ENCODE measurements at places on chromosomes 2 and 18.

DNA sequence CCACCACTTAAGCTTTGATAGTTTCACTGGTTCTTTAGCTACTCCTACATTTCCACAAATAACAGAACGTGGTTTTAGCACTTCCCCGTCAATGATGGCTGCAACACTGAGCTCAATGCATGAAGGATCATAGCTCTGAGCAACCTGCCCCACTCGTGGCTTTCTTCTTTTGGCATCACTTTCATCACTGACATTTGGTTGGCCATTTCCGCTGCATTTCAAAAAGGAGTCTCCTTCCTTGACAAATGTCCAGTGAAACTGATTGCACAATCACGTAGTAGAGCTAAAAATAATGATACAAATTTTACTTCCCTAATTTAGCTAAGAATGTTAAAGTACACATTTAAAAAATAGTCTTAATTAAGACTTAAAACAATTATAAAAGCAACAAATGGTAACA, 205.2 kb upstream of the HDAC4 start:
- DNase-seq: no peak

DNA sequence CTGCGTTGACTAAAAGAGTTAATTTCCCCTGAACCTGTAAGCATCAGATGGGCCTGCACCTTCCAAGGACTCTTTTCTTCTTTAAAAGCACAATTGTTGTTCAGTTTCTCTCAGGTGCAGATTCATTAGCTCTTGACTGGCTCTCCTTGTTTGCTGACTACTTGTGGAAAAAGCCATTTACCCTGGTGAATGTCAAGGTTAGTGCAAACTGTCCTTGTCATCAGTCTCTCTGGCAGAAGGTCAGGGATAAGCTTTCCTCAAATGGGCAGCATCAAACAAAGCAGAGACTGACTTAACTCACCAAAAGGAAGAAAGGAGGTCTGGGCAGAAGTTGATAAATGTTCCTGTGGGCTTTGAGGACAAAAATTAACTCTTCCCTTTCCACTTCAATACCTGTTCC, 922.7 kb downstream of the BCL11A start:
- no peak for DNase-seq

- no peak for DNase-seq
Observed at GRCh38 chr2:19351499-19351898, 6.9 kb downstream of the OSR1 start.

- no peak for DNase-seq
Observed at GRCh38 chr2:181574321-181574720, 82.6 kb downstream of the CERKL start.

DNA sequence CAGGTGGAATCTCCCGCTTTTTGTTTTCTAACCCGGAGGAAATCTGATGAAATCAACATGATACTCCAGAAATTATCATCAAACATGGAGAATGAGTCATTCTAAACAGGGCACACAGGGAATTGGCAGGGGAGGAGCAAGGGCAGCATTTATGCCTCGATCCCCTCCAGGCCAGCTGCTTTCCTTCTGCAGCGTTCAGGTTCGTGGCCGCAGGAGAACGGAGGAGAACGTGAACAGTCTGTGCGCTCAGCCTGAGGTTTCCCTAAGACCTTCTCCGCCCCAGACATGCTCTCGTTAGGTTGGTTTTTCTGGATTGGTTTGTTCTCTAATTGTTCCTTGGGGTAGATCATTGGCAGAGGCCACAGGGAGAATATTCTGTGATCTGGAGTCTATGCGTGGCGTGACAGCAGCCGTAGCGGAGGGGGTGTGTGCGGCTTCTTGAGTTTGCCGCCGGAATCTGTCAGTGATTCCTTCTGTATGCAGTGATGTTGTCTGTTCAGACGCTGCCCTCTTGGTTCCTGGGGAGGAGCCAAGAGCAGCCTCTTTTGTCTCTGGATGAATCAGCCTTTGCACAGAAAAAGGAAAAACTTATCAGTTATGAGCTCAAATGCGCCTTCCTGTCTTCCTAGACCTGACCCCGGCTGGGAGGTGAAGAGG, 75.9 kb downstream of the SH3BP4 start:
- DNase-seq: no peak

GRCh38 chr2:86518481-86518880, 44.8 kb downstream of the CHMP3 start:
- no peak for DNase-seq

DNA sequence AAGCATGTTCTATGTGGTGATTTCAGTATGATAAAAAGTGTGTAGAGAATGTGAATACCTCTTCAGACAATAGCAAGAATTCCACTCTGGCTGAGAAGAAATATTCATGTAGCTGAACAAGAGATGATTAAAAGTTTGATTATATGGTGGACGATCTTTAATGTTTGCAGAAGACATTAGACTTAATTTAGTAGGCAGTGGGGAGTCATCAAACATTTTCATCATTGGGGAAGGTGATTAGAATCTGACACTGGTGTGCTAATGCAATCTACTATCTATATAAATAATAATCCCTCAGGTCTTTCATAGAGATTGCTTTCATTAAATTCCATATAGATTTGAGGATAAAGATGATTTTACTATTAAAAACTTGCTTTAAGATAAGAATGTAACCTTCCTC, 761.0 kb downstream of the SOCS6 start:
- DNase-seq: no peak

DNA sequence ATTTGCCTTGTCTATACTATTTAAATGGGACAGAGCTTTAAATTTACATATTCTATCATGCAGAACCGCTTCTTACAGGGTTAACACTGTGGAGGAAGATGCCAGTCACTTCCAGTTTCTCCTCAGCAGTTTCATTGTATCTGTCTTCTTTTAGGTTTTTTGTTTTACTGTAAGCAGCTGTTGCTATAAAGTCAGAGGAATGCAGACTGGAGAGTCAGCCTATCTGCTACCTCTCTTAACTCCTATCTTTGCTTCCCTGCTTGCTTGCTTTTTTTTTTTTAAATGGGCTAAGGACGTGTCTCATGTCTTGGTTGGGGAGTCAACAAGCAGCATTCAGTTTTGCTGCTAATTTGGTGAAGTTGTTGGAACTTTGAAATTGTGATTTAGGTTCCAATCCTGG, 8.9 kb downstream of the EPC2 start:
- no peak for DNase-seq

- no peak for DNase-seq
Observed at GRCh38 chr18:650428-650858, 7.0 kb upstream of the TYMS start.

GRCh38 chr2:69735686-69736085, 6.2 kb upstream of the ANXA4 start:
- no peak for DNase-seq

GRCh38 chr2:178449700-178450523, 1.1 kb downstream of the PRKRA start:
- DNase-seq: no peak

GRCh38 chr18:49861659-49862058, 48.3 kb upstream of the ACAA2 start:
- DNase-seq: no peak

DNA sequence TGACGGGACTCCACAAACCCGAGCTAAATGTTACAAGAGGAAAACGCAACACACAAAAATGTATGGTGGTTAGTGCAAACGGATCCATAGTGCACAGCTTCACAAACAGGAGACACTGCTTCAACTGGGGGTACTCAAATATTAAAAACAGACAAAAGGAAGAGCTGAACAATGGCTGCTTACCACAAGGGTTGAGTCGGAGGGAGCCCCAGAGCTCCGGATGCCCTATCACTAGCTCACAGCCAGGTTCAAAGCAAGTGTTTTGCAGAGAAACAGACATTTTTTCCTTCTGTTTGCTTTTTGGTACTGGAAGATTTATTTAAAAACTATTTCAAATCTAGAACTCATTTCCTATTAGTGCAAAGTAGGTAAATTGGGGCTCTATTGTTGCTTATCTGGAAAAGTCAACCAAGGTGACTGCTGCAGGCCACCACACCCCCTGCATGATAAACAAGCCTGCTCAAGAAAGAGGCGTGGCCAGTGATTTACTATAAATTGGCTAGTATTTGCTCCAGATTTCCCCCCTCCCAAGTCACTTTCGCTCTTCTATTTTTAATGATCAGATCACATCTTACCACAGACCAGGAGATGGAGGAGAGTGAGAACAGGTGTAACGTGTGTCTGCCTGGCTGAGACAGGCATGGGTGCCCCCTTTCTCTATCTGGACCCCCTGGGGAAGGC, 46.5 kb downstream of the ZAP70 start:
- DNase-seq: no peak

- no peak for DNase-seq
Observed at GRCh38 chr2:124586835-124587234, 561.7 kb downstream of the CNTNAP5 start.

GRCh38 chr2:28487258-28487657, 8.6 kb upstream of the PLB1 start:
- DNase-seq: no peak

DNA sequence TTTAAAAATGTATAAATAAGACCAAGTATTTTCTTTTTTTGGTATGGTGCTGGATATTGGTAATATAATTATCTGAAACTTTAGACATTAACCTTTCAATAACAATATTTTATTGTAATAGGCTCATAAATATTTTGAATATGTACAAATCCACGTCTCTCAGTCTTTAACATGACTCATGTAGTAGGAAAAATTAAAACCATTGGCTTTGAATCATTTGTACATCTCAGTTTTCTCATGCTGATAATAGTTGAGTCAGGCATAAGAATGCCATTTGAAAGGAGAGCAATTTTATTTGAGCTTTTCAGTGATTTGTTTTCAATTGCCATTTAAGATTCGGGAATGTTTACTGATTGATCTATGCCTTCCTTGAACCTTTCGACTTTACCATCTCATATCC, 364.8 kb downstream of the TGIF1 start:
- DNase-seq: no peak

DNA sequence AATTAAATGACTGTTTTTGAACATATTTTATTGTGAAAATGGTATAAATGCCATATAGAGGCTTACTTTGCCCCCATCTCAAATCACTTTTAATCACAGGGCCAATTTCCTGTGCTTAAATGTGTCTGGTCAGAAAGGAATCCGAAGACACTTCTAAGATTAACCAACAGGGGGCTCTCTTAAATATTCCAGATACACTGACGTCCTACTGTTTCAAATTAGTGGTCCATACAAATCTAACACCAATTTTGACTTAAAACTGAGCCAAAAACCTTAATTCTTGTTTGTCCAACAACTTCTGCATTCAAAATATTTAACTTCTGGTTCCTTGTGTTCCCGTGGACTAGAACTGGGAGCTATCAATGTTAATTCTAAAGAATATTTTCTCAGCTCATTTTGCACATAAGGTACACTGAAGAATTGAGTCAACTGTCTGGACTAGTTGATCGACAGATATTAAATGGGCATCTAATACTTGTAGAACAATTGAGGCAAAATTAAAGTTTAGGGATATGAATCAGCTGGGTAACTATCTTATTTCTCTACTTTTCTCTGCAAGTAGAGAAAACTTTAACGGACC, 557.5 kb downstream of the ARHGAP15 start:
- DNase-seq: peak; percentile 39

GRCh38 chr2:235765181-235765820, 271.5 kb downstream of the AGAP1 start:
- DNase-seq: no peak

GRCh38 chr2:152635635-152636298, 81.5 kb downstream of the PRPF40A start:
- DNase-seq: peak; percentile 43

DNA sequence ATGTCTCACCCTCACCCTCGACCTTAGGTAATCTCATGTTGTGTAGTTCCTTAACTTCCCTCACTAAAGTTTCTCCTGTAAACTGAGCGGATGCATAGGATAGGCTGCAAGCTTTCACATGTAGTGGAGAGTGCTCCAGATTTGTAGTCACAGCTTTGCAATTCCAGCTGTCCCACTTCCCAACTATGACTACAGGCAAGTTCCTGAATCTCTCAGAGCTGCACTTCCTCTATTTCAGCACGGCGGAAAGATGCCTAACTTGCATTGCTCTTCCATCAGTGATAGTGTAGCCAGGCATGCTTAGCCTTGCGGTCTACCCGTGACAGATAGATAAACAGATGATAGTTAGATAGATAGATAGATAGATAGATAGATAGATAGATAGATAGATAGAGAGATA, 183.1 kb upstream of the CCDC68 start:
- DNase-seq: no peak

GRCh38 chr2:120587997-120588336, 147.7 kb upstream of the GLI2 start:
- no peak for DNase-seq

DNA sequence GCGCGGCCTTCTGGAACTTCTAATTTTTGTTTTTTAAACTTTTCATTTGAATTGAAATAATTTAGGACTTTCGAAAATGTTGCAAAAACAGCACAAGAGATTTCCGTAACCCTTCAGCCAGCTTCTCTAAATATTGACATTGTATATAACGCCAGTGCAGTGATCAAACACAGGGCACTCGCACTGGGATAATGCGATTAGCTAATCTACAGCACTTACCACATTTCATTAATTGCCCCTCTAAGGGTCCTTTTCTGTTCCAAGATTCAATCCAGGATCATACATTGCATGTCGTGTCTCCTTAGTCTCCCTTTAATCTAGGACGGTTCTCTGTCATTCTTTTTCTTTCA, 343 bp upstream of the CD302 start:
- no peak for DNase-seq

DNA sequence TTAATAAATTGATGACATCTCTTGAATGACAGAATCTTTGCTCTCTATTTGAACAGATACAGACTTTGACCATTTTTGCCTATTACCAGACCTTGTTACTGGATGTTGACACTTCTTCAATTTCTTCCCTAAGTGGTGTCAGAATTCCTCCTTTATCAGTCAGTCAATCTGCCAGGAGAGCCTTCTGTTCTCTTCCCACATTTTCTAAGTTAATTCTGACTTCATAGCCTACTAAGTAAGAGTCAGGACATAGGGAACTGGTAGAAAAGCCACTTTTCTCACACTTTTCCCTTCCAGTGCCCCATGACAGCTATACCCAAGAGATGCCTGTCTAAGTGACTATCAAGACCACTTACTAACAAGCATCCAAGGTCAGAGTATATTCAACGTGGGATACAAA, 1187.5 kb upstream of the NXPH2 start:
- no peak for DNase-seq

GRCh38 chr2:126860385-126860784, 38.3 kb upstream of the TEX51 start:
- DNase-seq: no peak

GRCh38 chr2:133511679-133512078, 56.6 kb downstream of the NCKAP5 start:
- DNase-seq: no peak

- DNase-seq: no peak
Observed at GRCh38 chr2:236571145-236571544, 1.5 kb downstream of the ACKR3 start.

DNA sequence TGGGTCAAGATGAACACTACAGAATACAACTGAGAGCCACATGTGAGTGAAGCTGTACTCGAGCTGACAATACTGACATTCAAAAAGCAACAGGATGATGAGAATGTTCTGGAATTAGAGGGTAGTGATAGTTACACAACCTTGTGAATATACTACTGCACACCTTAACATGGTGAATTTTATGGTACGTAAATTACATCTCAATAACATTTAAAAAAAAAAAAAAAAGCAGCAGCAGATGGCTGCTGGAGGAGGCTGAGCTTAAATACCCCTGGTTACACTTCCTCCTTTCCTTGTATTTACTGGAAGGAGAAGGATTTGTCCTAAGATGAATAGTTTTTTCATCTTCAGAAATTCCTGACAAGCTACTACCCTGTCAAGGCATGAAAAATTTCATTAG, 45.5 kb upstream of the CYP1B1 start:
- no peak for DNase-seq

Data from foreskin melanocyte (primary cell).